ENCODE measurements at places on chromosomes 3 and 15. TPM values are rescaled to one million over a fixed set of nuclear protein-coding genes. Genes with fewer than 3 reads are reported as not detected.

GRCh38 chr15:80034629-80035028 is 24.8 kb upstream of the ZFAND6 start:
- H3K27ac ChIP-seq: no peak overlapping the region
- no peak overlapping the region for H3K4me3 ChIP-seq
- DNase-seq: no peak
- H3K4me1 ChIP-seq: no peaks in the 10 kb centered on the region
- no peaks in the 10 kb centered on the region for H3K27me3 ChIP-seq

Gene SELENOT
- polyA plus RNA-seq: 73.6 TPM

DNA sequence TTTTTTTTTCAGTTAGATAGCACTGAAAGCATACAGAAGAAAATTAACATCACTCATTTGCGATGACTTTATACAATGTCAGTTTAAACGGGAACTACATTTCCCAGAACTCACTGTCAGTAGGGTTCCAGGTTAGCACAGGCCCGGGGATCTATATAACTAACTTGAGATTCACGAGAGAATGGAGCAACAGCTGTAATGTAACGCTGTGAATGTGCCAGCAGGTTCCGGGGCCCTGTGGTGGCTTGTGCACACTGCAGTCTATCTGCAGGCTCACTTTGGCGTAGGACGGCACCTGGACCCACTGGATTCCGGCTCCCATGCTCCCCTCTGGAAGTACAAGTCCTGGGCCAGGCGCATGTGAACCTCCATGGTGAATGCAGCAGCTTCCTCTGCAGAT is 19.4 kb downstream of the CCR1 start:
- H3K36me3 ChIP-seq: no peaks in the 10 kb centered on the region
- H3K27ac ChIP-seq: no peak overlapping the region
- no peaks in the 10 kb centered on the region for H3K27me3 ChIP-seq
- DNase-seq: no peak

GRCh38 chr3:42730294-42730693 is 27.7 kb upstream of the HHATL start:
- H3K4me3 ChIP-seq: no peak overlapping the region
- no peak overlapping the region for H3K27ac ChIP-seq
- H3K27me3 ChIP-seq: no peaks in the 10 kb centered on the region
- peak; percentile 46 for DNase-seq
- no peaks in the 10 kb centered on the region for H3K36me3 ChIP-seq
- H3K4me1 ChIP-seq: peaks cover 6% of the 10 kb centered on the region

- peak overlapping the region; percentile 93 for H3K27ac ChIP-seq
- peaks cover 33% of the 10 kb centered on the region for H3K4me1 ChIP-seq
- DNase-seq: no peak
- no peaks in the 10 kb centered on the region for H3K36me3 ChIP-seq
- H3K27me3 ChIP-seq: no peaks in the 10 kb centered on the region
Observed at GRCh38 chr15:80990955-80991354, 1.3 kb upstream of the MESD start.

Gene BDH1
- 81.1 TPM for polyA plus RNA-seq

Gene PP2D1
- polyA plus RNA-seq: not detected

Gene MAP6D1
- not detected for polyA plus RNA-seq

Gene NPAP1
- not detected for polyA plus RNA-seq

GRCh38 chr3:157741607-157742006 is 238.4 kb upstream of the VEPH1 start:
- no peaks in the 10 kb centered on the region for H3K27me3 ChIP-seq
- H3K4me1 ChIP-seq: no peaks in the 10 kb centered on the region
- H3K36me3 ChIP-seq: no peaks in the 10 kb centered on the region

- no peak overlapping the region for H3K4me3 ChIP-seq
- DNase-seq: no peak
- no peaks in the 10 kb centered on the region for H3K27me3 ChIP-seq
- H3K4me1 ChIP-seq: peaks cover 53% of the 10 kb centered on the region
Observed at GRCh38 chr3:64140651-64141050, 84.6 kb downstream of the PRICKLE2 start.

Gene C3orf52
- polyA plus RNA-seq: 17.4 TPM

DNA sequence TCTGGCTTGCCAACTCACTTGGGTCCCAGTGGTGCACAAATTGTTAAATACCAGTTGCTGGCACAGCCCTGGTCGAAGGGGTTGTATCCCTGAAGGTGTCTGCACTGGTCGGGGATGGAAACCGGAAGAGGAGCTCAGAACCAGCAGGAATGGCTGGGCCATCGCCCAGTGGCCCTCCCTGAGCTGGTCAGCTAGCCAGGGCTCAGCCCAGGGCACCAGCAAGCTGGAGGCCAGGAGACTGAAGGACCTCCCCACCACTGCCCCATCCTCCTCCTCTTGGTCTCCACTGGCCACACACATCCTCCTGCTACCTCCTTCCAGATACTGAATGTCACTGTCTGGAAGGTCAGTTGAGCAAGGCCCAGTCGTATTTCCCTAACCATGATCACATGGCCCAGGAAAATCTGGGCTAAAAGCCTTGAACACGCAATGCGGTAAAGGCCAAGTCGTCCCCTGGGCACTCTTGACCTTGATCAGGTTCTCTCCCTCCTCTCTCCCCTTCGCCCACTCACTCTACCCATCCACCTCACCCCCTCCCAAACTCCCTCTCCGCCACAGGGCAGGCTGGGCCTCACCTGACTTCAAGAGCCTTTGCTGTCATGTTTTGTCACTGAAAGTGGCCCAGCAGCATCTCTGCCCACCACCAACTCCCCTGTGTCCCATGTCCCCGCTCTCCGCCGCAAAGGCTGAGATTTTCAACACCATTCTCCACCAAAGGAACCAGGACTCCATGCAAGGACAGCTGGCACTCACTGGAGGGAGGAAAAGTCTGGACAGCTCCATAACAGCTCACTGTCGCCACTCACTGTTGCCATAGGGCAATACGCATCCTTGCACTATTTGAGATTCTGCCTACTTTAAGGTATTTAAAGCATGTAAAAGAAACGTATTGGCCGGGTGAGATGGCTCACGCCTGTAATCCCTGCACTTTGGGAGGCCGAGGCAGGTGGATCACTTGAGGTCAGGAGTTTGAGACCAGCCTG is 12.1 kb downstream of the ZDHHC19 start:
- no peak for DNase-seq
- H3K27ac ChIP-seq: no peak overlapping the region
- no peaks in the 10 kb centered on the region for H3K27me3 ChIP-seq
- no peaks in the 10 kb centered on the region for H3K36me3 ChIP-seq

Gene CRELD1
- polyA plus RNA-seq: 33.7 TPM

DNA sequence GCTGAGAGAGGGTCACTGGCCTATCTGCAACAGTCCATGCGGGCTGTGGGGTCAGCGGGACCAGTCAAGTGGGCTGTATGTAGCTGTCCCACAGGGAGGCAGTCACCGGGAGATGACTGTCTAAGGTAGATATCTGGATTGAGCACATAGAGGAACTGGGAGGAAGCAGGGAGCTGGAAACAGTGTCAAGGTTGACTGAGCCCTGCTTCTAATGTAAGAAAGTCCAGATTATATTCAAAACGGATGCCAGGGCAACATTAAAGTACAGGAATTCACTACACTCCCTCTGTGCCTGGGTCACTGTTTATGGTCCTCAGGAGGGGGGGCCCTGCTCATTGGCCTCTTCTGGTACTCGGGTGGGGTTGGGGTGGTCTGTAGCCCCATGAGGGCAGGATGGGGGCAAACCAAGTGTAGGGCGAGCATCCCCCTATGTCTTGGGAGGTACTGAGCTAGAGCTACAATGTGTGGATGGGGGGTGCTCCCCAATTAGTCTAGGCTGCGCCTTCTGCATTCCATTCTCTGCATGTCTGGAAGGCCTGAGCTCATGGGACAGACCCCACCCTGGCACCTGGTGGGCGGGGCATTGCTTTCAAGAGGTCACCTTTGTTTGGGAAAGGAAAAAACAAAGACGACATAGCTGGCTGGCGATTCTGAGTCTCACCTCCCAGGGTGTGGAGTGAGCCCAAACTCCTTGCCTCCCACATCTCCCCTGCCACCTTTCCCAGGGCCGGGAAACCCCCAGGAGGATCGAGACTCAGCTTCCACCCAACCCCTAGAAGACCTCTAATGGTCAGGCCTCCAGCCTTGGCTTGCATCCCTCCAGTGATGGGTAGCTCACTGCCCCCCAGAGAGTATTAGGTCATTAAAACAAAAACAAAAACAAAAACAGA is 45.1 kb upstream of the C15orf39 start:
- H3K36me3 ChIP-seq: no peaks in the 10 kb centered on the region
- no peak for DNase-seq
- H3K4me3 ChIP-seq: no peak overlapping the region
- no peak overlapping the region for H3K27ac ChIP-seq
- no peaks in the 10 kb centered on the region for H3K27me3 ChIP-seq

DNA sequence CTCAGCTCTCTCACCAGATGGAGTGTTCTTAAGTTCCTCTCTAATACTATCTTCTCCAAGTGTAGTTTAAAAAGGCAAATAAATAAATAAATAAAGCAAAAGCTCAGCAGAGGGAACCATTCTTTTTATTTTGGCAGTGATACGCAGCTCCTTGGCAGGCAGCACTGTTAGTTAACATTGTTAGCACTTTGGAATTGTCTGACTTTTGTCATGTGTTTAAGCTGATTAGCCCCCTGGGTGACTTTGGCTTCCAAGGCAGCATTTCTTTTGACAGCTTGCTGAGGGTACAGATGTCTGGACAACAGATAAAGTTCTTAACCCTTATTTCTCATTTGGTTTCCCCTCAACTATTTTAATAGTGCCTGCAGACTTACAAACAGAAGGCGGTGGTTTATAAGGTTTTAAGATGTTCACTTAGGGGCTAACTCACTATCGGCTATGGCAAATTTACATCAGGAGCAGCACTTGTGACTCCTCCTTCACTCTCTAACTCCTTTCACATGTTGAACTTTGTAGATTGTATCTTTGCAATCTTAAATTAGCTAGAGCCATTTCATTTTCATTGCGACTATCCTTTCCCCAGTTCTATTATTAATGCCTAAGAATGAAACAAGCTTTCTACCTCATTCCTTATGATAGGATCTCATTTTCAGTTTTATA is 213.4 kb downstream of the ZBBX start:
- no peak overlapping the region for H3K4me3 ChIP-seq
- DNase-seq: no peak
- no peaks in the 10 kb centered on the region for H3K27me3 ChIP-seq
- H3K27ac ChIP-seq: no peak overlapping the region
- no peaks in the 10 kb centered on the region for H3K36me3 ChIP-seq
- H3K4me1 ChIP-seq: peaks cover 14% of the 10 kb centered on the region

DNA sequence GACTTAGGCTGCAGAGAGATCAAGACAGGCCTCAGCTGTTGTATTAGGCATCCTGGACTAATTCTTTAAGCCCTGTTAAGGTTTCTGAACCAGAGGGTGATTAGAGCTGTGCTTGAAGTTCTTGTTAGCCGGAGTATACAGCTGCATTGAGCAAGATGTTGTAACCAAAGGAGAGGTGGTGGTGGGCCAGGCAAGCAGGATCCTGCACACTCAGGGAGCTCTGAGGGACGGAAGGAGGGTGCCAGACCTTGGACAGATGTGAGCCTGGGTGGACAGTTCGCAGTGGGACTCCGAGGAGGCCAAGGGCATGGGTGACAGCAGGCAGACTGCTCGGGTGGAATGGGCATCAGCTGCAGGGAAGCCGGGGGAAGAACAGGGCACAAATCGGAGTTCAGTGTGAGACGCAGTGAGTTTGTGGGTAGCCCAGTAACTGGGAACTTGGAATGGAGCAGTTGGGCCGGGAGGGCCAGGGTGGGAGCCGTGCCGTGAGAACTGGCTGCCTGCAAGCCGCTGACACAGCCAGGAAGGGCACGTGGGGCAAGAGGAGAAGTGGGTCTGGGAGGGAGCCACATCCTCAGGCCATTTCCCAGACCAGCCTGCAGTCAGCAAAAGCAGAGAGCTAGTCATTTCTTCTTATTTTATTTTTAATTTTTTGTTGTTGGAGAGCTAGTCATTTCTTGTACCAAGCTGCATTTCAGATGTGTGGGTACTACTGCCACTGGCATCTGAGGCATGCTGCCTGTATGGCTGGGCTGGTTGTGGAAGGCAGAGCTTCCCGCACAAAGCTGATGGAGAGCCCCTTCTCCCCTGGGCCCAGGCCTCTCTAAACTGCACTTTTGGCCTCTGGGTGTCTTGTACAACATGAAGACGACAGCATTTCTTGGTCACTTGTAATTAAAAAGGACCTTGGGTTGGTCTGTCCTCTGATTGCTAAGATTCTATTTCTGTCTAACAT is 61.0 kb downstream of the PGPEP1L start:
- H3K27ac ChIP-seq: peak overlapping the region; percentile 81
- peaks cover 28% of the 10 kb centered on the region for H3K36me3 ChIP-seq
- peaks cover 53% of the 10 kb centered on the region for H3K4me1 ChIP-seq
- H3K4me3 ChIP-seq: no peak overlapping the region
- no peaks in the 10 kb centered on the region for H3K27me3 ChIP-seq

Gene SEMA6D
- 2.8 TPM for polyA plus RNA-seq

Gene DIS3L
- 11.5 TPM for polyA plus RNA-seq

DNA sequence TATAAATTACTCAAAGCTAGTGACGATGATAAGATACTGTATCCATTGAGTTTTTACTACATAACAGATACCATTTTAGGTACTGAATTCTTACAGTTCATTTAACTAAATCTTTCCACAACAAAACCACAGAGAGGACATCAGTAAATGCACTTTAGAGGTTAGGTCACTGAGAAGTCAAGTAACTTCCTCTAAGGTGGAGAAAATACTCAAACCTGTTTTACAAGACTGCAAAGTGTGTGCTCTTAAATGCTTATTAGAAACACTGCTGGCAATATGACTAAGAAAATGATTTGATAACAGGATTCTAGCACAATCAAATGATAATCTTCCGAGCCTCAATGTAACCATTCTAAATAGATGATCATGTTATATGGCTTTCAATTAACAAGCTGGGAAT is 99.4 kb downstream of the UBE3A start:
- H3K27ac ChIP-seq: no peak overlapping the region
- peaks cover 56% of the 10 kb centered on the region for H3K36me3 ChIP-seq
- no peaks in the 10 kb centered on the region for H3K27me3 ChIP-seq
- H3K4me3 ChIP-seq: no peak overlapping the region

Gene CCR4
- not detected for polyA plus RNA-seq

DNA sequence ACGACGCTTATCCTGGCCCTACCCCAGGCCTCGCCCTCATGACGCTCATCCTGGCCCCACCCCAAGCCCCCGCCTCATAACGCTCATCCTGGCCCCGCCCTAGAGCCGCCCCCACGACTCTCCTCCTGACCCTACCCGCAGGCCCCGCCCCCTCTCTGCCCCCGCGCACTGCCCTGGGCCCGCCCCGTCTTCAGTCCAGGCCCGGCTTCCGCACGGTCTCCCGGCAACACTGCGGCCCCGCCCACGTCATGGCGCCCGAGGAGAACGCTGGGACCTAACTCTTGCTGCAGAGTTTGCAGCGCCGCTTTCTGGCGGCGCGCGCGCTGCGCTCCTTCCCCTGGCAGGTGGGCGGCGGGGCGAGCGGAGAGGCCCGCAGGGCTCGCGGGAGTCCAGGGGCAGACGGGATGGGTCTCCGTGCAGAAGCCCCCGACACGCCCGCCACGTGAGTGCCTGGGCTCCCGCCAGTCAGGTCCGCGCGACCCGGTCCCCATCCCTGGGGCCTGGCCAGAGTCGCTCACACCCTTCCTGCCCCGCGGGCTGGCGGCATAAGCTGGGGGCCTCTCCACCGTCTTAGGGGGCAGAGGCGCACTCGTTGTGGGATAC is 52.5 kb upstream of the ROPN1B start:
- no peaks in the 10 kb centered on the region for H3K27me3 ChIP-seq
- peak overlapping the region; percentile 59 for H3K4me3 ChIP-seq
- H3K36me3 ChIP-seq: no peaks in the 10 kb centered on the region
- H3K27ac ChIP-seq: peak overlapping the region; percentile 89

Measured in sigmoid colon (tissue), 7 donors.